Frontal cortex (tissue), 4 donors: ENCODE measurements at places on chromosomes 2 and 18.

DNA sequence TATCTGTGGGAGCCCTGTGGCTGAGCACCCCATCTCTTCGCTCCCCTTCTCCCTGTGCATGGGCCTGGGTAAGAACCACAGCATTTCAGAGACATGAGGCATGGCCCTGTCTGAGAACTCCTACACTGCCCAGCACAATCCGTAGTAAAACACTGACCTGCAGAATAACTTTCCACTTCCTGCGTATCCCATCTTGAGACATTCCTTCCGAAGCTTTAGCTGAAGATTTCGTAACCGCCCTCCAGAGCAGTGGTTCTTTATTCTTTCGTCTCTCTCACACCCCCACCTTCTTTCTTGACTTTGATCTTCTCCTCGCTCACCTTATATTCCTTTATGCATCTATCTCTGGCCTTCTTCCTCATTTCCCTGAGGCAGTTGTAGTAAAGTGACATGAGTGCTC, 381.1 kb downstream of the HRH4 start:
- DNase-seq = no peak

- no peak for DNase-seq
These were observed 256.0 kb upstream of the RAB6C start for GRCh38 chr2:129723277-129724020.

DNA sequence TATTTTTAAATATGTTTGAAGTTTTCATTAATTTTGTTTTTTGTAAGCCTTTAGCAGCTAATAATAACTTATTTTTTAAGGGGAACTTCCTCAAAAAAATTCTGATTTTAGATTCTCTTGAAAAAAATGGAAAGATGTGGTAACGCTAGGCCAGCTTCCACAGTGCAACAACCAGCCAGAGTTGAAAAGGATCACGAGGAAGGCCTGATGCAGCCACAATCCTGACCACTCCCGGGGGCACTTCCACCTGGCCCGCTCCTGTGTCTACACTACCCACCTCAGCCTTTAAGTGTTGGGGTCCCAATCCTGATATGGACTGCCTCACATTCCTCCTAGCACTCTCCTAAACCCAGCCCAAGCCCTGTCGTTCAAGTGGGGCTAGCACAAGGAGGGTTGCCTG, 101.1 kb downstream of the TMEM17 start:
- no peak for DNase-seq

- no peak for DNase-seq
These were observed 113.9 kb downstream of the MAP4K4 start for GRCh38 chr2:101811226-101812015.

- DNase-seq = no peak
These were observed 48.9 kb upstream of the ASXL2 start for GRCh38 chr2:25926984-25927756.

- DNase-seq = no peak
These were observed 130.1 kb downstream of the GCA start for GRCh38 chr2:162473986-162474385.

GRCh38 chr18:53991202-53991601, 233.3 kb downstream of the MBD2 start:
- no peak for DNase-seq

- DNase-seq = no peak
These were observed 351.4 kb upstream of the CDH20 start for GRCh38 chr18:60981682-60982328.

DNA sequence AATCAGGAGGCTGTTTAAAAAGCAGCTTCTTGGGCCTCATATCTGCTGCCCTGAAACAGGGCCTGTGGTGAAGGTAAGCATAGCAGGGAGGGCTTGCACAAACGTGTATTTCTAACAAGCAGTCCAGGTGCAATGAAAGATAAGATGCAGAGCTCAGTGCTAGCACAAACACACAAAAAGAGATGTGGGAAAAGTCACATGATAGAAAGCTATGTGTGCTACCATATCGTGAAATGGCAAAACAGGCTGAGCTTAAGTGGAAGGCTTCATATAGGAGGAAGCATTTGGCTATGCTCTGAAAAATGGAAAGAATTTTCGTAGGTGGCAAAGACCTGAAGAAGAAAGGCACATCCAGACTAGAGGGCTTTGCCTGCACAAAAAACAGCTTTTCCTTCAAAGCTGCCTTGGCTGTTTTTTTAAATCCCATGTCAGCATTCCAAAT, 10.2 kb downstream of the RSAD2 start:
- no peak for DNase-seq

DNA sequence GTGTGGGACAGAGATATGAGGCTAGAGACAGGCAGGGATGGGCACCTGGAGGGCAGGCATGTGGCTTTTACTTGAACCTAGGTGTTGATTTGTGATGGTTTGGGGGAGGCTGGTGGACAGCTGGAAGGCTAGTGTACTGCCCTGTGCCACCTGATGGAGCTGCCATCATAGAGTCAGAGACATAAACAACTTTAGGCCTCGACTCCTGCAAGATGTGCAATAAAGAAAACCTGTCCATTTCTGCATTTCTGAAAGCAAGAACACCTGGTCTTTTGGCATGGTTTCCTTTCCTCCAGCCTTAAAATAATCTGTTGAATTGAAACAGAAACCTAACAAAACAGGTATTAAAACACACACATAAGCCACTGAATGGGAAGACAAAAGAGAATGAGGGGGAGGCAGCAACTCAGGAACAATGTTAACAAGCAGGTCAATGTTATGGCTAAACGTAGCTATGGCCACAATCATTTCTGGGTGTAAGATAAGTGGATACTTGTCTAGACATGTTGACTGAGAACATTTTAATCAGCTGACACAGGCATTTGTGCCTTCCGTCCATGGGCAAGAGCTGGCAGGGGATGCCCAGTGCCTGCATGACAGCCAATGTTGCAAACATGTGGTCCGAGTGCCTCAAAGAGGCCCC, 87.8 kb downstream of the KCTD1 start:
- DNase-seq = no peak

- no peak for DNase-seq
These were observed 41.0 kb downstream of the SNED1 start for GRCh38 chr2:241039416-241039815.

- DNase-seq = no peak
These were observed 27.4 kb downstream of the PPP1CB start for GRCh38 chr2:28779001-28779400.

GRCh38 chr18:22102953-22103646, 66.3 kb upstream of the GATA6 start:
- no peak for DNase-seq

DNA sequence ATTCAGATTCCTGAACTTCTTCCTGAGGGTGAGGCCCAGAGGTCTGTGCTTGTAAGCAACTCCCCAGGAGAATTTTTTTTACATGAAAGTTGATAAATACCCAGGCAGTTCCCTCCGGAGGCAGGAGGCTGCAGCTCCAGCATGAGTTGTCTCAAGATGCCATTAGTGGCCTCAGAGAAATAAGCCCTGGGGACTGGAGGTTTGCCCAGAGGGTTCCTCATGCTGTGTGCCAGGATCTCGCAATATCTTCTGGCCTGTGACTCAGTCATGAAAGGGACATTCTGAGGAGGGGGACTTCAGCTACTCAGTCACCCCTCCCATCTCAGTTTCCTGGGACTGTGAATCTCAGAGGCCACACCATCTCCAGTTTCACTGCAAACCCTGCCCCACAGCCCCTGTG, 49.9 kb downstream of the LYPD1 start:
- no peak for DNase-seq

DNA sequence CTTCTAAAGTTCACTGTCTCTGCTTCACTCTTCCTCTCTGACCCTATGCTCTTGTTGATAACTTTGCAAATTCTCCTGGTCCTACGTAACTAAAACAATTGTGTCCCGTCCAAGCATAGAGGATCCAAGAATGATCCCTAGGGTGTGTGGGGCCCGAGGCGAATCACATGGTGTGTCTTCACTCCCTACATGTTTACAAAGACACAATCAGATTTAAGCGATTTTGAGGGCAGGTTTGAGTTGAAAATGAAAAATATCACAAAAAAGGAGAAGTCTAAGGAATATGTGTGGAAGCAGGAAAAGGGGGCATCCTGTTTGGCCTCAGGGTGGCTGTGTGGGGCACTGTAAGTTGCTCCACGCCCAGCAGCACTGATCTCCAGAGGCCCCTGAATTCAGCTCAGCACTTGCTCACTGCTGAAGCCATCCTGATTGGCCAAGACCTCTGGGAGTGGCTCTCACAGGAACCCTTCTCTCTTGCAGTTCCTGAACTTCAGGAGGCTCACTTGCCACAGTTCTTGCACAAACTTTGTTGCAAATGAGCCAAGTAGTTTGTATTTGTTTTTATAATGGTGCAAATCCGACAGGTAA, 363.6 kb downstream of the ZNF521 start:
- no peak for DNase-seq

GRCh38 chr2:197740200-197740599, 35.0 kb downstream of the MARS2 start:
- DNase-seq = no peak

DNA sequence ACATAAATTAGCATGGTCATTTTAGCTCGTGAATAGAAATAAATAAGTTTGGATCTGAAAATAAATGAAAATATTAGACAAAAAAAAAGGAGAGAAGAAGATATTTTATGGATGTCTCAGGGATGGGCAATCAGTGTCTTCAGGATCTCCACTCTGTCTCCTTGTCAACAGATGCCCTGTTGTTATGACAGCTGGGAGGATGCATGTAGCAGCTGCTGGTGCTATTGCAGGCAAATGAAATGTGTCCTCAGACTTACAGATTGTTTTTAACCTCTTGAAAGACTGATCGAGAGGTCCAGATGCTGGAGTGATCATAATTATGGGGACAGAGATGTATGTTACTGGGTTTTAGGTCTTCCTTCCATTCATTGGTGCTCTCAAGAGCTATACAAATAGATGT, 24.7 kb upstream of the ARL4C start:
- DNase-seq = no peak

DNA sequence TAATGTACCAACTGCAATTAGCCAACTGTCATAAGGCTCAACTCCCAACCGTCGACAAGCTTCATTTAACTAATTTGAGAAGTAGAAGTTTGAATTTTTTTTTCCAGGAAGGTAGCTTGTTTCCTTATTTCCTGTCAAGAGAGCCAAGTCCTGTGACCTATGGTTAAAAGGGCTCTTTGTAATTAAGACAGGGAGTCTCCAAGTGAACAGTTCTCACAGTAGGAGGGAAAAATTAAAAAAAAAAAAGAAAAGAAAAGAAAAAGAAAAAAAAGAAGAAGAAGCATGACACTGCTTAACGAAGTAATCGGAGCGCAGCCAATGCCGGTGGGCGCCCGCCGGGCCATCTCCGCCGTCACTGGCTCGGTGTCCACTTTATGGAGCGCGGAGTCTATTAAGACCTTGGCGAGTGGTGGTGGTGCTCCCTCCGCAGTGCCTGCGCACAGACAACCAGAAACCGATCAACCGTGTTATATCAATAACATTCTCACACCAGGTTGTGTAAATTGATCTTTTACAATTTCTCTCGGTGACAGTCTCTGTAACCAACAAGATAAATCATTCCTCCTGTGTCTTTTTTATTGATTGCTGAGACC, 197.2 kb upstream of the POU3F3 start:
- DNase-seq = no peak

DNA sequence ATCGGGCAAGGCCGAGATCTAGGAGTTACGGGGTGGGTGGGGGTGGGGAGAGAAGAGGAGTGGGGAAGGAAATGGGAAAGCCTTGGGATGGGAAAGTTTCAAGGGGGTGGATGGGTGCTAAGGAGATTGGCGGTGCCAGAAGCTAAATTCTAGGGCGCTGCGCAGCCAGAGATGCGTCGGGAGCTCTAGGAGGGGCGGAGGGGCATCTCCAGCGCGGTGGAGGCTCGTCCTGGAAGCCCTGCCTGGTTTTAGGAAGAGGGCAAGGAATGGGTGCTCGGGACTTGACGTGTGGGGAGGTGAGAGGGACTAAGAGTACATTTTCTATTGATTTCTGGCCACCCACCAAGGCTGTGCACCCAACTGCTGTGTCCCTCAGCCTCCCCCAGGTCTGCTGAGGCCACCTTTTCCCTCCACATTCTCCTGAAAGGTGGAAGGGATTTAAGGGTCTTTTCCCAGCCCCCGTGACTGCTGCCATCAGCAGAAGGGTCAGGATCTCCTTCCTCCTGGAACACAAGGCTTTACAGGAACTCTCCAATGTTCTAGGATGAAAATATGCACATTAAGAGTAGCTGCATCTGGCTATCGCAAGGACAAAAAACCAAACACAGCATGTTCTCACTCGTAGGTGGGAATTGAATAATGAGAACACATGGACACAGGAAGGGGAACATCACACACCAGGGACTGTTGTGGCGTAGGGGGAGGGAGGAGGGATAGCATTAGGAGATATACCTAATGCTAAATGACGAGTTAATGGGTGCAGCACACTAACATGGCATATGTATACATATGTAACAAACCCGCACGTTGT, 1.4 kb downstream of the C2orf72 start:
- no peak for DNase-seq

DNA sequence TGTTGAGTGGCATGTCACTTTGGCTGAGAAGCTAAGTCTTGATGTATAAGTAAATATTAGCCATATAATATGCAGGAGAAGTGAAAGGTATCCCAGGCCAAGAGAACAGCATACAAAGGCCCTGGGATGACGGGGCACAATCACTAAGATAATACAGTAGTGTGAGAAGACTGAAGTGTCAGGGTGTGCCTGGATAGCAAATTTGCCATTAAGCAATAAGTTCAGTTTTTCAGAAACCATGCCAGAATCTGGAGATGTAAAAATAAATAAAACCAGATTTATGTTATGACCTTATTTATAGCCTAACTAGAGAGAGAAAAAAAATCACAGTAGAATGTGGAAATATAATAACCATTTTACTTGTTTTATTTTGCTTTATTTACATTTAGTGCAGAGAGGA, 1858.7 kb upstream of the CELF4 start:
- DNase-seq = no peak

- DNase-seq = no peak
These were observed 135.3 kb upstream of the NOSTRIN start for GRCh38 chr2:168667156-168667555.

DNA sequence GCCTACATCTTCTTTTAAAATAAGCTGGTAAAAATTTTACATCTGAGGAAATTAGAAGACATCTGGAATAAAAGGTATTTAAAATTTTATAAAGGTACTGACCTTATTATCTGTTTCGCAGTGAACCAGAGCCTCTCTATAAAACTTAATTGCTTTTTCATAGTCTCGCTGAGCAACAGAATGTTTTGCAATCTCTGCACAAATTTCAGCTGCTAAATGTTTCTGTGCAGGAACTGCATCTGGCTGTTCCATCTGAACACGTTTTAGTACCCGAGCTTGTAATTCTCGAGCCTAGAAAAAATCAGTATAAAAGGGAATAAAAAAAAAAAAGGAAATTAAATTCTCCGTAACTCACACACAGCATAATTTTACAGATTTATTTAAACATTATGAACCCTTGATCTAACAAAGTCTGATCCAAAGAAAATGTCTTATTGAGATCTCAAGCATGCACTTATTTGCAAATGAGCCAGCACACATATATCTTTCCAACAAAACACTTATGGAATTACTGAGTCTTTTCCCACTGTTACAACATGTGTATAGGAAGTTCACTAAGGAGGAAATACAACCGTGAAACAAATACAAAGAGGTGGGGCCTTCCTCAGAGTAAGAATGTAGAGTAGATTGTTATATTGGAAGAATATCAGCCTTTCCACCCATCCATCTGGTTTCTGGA, 51.8 kb downstream of the TTC21B start:
- DNase-seq = no peak
